Mammary epithelial cell (primary cell): ENCODE measurements at places on chromosomes 12 and 14. TPM values are rescaled to one million over a fixed set of nuclear protein-coding genes. Genes with fewer than 3 reads are reported as not detected.
A peak's percentile ranks its signal among the peaks of the same experiment; 100 is the strongest.

Gene PDE3A
- not detected for polyA plus RNA-seq

GRCh38 chr12:93151079-93151762 is 222.1 kb upstream of the EEA1 start:
- no peak for DNase-seq

DNA sequence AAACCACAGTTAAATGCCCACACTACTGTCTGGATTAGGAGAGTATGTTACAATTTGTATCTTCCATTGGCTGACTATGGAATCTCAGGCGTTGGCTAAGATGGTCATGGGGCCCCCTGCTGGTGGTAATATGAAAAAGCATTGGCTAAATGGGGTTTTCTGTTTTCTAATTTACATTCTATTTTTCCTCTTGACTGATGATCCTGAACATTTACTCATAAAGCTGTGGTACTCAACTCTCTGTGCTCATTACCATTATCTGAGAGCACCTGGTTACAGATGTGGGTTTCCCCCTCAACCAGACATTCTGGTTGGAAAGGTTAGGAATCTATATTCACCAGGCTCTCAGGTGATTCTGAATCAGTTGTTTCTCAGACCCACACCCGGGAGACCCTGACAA is 64.8 kb downstream of the WSCD2 start:
- DNase-seq, result no peak

DNA sequence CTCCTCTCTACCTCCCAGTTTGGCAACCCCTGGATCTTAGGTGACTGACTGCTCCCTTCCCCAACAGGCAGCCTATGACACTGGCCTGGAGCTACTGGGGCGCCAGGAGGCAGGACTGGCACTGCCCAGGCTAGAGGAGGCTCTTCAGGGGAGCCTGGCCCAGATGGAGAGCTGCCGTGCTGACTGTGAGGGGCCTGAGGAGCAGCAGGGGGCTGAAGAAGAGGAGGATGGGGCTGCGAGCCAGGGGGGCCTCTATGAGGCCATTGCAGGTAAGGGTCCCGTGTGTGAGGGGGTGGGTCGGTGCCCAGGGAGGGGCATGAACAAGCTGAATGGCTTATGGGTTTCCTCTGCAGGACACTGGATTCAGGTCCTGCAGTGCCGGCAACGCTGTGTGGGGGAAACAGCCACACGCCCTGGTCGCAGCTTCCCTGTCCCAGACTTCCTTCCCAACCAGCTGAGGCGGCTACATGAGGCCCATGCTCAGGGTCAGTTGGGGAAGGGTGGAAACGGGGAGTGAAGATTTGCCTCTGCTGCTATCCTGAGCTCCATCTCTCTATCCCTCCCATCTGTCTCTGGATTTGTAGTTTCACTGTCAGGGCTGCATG is 2.2 kb downstream of the P3H3 start:
- DNase-seq, result no peak

Gene KRT79
- polyA plus RNA-seq, result not detected

DNA sequence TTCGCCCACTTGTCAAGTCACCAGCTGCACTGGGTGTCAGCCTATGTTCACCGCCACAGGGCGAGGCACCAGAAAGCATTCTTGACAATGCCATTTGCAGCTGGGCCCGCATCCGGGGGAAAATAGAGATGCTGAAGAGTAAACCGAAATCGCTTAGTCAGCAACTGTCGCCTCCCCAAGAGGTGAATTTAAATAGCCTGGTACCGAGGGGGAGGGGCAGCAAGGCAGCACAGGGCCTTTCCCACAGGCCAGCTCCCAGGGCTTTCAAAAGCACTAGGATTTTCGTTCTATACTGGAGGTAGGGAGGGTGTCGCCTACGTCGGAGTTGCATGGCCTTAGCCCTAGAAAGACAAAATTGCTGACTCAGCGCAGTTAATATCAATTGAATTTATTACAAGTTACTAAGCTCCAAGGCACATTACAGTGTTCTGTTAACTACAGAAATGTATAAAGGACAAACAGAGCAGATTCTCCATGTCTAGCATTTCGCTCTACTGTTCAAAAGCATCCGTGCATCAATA is 4.3 kb downstream of the IRF2BPL start:
- DNase-seq, result peak; percentile 65

Gene PLA2G1B
- polyA plus RNA-seq, result not detected

Gene OTOGL
- polyA plus RNA-seq, result not detected

DNA sequence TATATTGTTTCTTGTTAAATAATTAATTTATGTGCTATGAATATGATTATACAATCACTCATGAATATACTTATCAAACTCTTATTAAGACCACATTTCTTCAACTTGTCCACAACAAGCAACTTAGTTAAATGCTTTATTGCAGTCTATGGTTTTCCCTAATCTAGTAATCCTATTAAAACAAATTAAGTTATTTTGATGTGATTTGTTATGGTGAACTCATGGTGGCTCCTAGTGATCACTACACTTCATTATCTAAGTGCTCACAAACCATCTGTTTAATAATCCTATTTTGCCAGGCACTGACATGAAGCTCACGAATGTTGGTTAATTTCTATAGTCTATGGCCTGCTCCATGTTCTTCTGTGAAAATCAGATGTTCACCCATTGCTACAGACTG is 42.9 kb downstream of the INSM2 start:
- no peak for DNase-seq
